NCI-H1436 treated with DMSO at 0.1 percent for 48 hours (cell line): ENCODE measurements at places on chromosomes 6 and 20.
A peak's percentile ranks its signal among the peaks of the same experiment; 100 is the strongest.

- DNase-seq = no peak
Measured at GRCh38 chr6:127303917-127304316, 37.3 kb downstream of the RNF146 start.

DNA sequence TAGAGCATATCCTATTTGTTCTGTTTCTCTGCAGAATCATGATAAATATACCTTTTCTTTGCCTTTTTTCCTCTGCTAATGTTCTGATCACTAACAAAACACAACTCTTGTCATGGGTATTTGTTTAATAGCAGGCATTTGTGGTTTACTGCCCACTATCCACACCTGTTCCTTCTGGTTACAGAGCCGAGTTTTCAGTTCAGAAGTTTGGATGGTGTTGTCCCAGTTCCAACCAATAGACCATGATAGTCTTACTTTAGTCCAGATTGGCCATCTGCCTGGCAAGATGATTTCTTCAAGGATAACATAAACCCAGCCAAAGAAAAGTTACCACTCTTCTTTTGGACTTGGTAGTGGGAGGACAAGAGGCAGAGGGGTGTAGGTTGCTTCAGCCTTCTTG is 211.2 kb downstream of the TFAP2A start:
- no peak for DNase-seq

GRCh38 chr6:125732398-125732797 is 17.0 kb upstream of the HEY2 start:
- DNase-seq = no peak

GRCh38 chr20:6169251-6169650 is 46.4 kb upstream of the FERMT1 start:
- no peak for DNase-seq

DNA sequence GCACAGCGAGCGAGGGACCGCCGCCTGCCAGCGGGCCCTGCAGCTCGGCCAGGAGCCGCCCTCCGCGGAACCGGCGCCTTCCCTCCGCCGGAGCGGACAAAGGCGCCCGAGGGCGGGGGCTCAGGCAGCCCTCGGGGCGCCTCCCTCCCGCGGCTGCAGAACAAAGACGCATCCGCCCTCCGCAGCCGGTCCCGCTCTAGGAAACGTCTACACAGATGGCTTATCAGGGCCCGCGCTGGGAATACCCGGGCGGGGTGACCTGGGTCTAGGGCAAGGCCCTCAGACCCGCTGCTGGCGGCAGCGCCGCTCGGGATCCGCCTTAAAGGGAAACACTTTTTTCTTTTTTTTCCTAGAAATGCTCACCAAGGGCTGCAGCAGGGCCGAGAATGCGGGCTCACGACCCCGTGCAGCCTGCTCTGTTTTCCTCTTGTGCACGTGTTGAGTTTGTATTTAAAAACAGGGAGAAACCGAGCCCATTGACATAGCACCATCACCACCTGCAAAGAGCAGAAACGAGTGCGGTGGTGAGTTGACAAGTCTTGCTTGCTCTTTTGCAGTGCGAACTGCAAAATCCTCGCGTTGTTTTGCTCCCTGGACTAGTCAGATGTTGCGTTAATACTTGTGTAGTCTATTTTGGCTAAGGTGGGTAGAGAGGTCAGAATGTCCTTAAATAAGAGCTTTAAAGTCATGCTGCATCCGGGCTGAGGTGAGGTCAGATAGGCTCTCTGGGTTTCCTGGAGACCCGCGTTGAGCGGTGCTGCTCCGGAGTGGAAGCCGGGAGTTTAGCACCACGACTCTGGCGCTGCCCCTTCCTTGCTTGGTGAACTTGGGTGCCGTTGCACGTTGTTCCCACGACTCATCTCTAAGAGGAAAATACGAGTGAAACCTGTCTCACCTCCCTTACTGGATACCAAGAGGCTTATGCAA is 1.1 kb upstream of the RPS6KA2 start:
- DNase-seq = no peak

DNA sequence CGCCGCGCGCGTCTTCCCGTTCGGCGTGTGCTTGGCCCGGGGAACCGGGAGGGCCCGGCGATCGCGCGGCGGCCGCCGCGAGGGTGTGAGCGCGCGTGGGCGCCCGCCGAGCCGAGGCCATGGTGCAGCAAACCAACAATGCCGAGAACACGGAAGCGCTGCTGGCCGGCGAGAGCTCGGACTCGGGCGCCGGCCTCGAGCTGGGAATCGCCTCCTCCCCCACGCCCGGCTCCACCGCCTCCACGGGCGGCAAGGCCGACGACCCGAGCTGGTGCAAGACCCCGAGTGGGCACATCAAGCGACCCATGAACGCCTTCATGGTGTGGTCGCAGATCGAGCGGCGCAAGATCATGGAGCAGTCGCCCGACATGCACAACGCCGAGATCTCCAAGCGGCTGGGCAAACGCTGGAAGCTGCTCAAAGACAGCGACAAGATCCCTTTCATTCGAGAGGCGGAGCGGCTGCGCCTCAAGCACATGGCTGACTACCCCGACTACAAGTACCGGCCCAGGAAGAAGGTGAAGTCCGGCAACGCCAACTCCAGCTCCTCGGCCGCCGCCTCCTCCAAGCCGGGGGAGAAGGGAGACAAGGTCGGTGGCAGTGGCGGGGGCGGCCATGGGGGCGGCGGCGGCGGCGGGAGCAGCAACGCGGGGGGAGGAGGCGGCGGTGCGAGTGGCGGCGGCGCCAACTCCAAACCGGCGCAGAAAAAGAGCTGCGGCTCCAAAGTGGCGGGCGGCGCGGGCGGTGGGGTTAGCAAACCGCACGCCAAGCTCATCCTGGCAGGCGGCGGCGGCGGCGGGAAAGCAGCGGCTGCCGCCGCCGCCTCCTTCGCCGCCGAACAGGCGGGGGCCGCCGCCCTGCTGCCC is 1.1 kb downstream of the SOX4 start:
- no peak for DNase-seq

DNA sequence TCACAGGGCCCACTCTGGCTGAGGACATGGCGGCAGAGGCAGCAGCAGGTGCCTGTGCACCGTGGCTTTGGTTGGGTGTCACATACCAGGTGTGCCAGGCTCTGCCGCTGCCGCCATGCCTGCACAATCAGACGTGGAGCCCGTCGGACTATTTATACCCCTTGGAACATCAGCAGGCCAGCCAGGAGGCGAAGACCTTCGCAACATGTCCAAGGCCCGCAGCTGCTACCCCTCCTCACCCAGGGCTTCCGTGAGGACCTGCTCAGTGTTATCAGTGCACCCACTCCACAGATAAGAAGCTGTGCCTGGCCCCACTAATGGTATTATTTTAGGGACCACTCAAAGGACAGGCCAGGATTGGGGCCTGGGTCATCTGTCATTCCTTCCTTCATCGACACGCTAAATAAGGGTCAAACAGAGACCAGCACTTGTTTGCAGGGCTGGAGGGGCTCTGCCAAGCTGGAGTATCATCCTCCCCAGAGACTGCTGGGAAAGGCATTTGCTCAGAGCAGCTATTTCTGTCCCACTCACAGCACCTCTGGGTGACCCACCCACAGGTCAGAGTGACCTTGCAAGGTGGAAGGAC is 109.2 kb downstream of the BMP7 start:
- DNase-seq = no peak

DNA sequence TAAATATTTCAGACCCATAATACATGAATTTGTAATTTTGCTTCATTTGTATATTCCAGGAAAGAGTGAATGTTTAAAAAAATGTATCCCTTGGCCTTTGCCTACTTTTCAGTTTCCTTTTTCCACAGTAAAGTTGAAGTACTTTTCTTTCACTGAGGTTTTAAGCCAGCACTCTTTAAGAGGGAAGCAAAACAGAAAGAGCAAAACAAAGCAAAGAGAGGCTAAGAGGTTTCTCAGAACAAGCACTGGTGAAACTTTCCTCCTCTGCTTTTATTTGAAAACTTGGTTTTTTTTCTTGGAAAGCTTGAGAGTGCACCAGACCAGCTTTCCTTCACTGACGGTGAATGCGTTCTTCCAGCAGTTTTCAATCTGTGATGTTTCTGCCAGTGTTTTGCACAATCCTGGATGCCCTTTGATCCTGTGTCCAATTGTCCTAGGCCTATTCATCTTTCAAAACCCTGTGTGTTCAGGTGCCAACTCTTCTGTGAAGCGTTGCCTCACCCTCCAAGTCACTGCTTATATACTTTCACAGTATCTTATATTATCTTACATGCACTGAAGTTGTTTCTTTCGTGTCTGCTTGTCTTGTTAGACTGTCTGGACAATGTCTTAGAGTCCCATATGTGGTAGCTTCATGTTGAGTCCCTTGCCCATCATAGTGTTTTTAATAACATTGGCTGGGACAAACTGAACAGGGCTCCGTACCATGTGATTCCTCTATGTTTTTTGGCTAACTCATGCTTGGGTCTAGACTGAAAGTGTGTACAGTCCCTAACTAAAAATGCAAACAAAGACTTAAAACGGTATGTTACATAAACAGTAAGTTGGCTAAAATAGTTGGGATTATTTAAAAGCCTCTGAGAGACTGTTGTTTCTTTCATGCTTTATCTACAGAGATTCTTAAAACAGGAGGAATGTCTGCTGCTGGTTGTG is 1.9 kb downstream of the RNF217 start:
- no peak for DNase-seq

- peak; percentile 20 for DNase-seq
Measured at GRCh38 chr6:134097114-134097707, 44.8 kb upstream of the SLC2A12 start.

DNA sequence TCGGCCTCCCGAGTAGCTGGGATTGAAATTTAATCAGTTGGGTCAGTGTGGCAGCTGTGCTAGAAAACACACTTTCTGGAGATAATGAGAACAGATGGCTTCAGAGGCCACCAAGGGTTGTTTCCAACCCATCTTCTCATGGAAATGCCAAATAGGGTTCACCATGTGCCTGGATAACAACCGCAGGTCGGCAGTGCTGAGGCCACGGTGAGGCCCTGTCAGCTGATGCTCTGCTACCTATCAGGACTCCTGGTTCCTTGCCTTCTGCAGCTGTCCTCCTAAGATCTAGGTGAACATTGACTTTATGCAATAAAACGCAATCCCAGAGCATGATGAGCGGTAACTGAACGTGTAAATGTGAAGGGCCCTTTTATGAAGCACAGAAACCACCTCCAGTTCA is 139.3 kb upstream of the SNX9 start:
- no peak for DNase-seq

- no peak for DNase-seq
Measured at GRCh38 chr6:42349753-42350511, 101.8 kb downstream of the TRERF1 start.

- DNase-seq = no peak
Measured at GRCh38 chr20:43938932-43939761, 24.5 kb downstream of the TOX2 start.

DNA sequence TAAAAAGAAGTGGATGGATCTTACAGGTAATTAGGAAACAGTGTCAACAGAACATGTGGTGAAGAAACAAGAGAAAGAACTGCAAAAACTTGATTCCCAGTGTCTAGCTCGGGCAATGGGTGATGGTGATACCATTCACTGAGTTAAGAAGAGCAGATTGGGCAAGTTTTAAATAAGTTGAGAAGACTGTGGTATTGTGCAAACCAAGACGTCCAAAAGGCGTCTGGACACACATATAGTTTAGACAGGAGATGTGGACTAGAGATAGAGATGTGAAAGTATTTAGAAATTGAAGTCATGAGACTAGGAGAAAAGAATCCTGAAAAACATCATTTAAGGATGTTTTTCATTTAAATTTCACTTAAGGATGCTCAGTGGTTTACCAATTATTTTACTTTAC is 53.9 kb downstream of the CDK19 start:
- no peak for DNase-seq

- no peak for DNase-seq
Measured at GRCh38 chr6:47334334-47334733, 24.6 kb upstream of the TNFRSF21 start.

- no peak for DNase-seq
Measured at GRCh38 chr6:71414486-71414885, 125.9 kb downstream of the OGFRL1 start.

GRCh38 chr20:22560817-22561216 is 23.6 kb downstream of the FOXA2 start:
- no peak for DNase-seq

DNA sequence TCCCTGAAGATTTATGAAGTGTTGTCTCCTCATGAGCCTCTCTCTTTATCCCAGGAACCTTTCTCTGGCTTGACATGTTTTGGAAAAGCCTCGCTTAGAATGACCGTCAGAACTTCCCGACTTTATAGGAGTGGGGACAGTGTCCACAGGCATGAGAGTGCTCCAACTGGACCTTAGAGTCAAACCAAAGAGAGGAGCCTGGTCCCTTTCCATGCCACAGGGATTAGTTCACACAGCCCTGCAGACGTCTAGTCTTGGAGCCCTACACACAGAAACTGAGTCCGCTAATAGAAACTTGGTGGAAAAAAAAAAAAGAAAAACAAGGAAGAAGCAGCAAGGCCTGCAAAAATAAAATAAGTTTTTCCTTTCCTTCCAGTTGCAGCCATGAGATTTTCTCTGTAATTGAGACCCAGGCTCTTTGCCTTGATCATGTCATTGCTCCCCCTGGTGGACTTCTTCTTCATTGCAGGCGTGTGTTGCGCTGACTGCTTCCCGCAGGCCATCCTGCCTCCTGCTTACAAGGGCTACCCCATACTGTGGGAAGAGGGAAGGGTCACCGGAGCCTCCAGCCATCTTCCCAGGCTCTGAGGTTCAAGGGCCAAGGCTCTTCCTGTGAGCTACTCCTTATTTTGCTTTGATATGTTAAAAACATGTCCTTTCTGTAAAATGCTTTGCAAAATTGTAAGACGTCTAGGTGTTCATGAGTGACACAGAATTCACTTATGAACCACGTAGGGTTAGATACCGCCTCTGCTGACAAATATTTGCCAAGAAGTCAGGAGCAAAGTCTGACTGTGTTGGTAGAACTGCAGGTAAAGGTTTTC is 201.0 kb downstream of the UST start:
- no peak for DNase-seq

- no peak for DNase-seq
Measured at GRCh38 chr20:32909896-32910571, 51.3 kb downstream of the EFCAB8 start.

DNA sequence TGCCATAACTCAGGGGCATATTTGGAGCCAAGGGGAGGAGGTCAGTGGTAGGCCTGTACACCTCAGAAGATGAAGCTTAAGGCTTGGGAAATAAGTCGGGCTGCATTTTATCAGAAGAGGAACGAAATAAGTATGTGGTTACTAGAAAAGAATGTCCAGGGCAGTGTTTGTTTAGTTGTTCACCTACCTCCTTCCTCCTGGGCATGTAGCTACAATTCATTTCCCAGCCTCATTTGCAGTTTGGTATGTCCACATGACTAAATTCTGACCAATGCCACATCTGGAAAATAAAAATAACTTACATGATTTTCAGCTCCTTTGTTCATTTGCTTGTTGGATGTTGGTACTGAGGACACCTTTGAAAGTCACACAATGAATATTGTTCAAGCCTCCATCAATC is 294.5 kb upstream of the RGS17 start:
- DNase-seq = no peak

DNA sequence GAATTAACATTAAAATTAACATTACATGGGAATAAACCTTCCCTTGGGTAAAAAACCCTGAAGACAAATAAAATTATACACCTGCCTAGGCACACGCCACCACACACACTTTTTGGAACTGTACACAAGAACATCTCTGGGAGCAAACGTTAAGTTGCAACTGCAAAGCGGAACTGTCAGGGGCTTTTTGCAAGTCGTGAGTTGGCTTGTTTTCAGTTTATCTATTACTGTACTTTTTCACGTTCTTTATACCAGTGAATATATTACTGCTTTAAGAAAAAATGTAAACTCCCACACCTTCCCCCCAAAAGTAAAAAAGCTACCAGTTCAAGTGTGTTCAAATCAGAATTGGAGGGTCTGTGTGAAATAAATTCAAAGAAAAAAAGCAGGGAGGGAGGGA is 65.5 kb upstream of the NFATC2 start:
- DNase-seq = no peak
